ENCODE measurements at places on chromosomes 5 and 9.

GRCh38 chr5:43000111-43000840, 39.8 kb downstream of the ANXA2R start:
- peak; percentile 54 for DNase-seq

- no peak for DNase-seq
Measured at GRCh38 chr5:92494508-92494907, 1086.5 kb downstream of the NR2F1-AS1 start.

- DNase-seq, result no peak
Measured at GRCh38 chr5:180136630-180137381, 65.2 kb upstream of the RNF130 start.

DNA sequence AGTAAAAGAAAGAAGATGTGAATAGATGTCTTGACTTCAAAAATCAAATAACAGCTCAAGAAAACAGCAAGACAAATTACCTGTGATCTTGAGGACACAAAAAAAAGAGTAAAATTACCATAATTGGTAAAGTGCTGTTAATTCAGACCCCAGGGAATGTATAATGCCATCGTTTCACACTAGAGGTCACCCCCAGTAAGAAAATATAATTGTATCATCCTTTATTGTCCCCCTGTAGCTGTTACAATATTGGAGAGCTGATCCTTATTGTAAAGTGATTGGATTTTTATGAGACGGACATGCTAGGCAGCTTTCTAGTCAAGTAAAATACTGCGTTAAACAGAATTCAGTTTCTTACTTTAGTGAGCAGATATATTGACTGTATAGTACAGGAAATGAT, 377.0 kb downstream of the TLE1 start:
- no peak for DNase-seq
